Heart right ventricle (tissue), 16 donors: ENCODE measurements at places on chromosomes 11 and 22. TPM values are rescaled to one million over a fixed set of nuclear protein-coding genes. Genes with fewer than 3 reads are reported as not detected.

DNA sequence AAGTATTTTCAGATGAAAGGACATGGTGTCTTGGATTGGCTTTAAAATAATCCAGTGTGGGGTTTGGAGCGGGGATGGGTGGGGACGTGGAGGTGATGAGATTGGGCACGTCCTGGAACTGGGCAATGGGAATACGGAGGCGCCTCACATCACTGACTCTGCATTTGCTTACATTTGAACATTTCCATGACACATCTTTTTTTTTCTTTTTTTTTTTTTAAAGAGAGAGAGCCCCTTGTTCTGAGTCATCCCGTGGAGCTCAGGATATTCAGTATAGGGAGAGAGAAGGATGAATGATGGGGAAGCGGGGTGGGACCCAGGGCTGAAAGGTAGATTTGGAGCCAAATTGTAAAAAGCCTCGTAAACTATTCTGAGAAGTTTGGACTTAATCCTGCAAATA lies 142.7 kb downstream of the FBXO7 start:
- no peak for DNase-seq

DNA sequence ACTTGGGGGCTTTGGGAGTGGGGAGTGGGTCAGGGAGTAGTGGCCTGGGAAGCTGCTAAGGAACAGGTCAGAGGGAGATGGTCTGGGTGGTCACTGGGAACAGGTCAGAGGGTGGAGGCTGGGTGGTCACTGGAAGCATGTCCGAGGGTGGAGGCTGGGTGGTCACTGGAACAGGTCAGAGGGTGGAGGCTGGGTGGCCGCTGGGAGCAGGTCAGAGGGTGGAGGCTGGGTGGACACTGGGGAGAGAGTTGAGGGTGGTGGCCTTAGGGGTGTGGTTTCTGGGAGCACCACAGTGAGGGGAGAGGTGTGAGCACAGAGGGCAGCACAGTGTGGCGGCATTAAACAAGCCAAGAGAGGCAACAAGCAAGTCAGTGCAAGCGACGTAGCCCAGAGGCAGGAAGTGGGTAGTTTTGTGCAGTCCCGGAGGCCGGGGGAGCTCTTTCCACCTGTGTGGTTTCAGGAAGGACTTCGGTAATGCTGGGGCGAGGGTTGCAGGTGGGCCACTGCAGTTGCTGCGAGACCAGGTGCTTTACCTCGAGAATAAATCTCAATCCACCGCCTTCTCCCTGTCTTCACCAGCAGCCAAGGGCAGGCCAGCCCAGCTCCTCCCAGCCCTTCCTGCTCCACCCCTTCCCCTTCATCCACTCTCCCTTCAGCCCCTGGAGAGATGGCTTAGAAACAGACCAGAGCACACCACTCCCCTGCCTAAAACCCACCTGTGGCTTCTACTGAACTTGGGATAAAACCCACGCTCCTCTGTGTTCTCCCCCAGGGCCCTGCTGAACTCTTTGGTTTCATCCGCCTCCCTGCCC lies 3.2 kb upstream of the CACNA1I start:
- DNase-seq: no peak

DNA sequence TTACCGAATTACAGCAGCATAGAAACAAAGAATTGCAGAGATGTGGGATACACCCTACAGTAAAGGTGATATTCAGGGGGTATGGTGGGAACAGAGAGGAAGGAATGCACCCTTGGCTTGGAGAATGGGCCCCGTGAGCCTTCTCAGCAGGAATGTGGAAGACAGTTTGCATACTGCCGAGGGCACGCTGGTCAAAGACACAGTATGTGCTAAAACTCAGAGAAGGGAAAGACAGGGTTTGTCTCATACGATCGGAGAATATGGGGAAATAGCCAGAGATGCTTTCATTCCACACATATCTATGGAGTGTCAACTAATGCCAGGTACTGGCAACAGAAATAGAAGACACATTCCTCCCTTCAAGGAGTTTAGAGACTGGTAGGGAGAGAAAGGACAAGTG lies 36.9 kb downstream of the UBASH3B start:
- DNase-seq: no peak

GRCh38 chr22:36928196-36928595 lies 14.8 kb downstream of the CSF2RB start:
- DNase-seq: no peak

DNA sequence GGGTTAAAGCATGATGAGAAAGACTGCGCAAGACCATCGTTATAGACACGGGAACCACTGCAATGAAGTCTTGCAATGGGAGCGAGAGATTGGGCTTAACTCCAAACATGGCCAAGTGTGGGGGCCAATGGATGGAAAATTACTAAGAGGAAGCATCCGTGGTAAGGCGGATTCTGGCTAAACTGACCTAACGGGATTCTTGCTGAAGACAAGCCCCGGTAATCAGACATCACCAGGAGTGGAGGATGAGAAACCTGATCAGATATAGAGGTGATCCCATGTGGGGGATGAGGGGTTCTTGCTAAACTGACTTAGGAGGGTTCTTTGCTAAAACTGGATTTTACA lies 5.8 kb upstream of the SYNGR1 start:
- no peak for DNase-seq

- DNase-seq: no peak
Observed at GRCh38 chr11:108620958-108621772, 27.6 kb upstream of the EXPH5 start.

GRCh38 chr11:35886759-35887158 lies 57.1 kb upstream of the LDLRAD3 start:
- DNase-seq: no peak

The ETS1 gene
- total RNA-seq: 65.2 TPM

The MRPL23 gene
- 46.0 TPM for total RNA-seq

The SLC17A6 gene
- total RNA-seq: not detected

DNA sequence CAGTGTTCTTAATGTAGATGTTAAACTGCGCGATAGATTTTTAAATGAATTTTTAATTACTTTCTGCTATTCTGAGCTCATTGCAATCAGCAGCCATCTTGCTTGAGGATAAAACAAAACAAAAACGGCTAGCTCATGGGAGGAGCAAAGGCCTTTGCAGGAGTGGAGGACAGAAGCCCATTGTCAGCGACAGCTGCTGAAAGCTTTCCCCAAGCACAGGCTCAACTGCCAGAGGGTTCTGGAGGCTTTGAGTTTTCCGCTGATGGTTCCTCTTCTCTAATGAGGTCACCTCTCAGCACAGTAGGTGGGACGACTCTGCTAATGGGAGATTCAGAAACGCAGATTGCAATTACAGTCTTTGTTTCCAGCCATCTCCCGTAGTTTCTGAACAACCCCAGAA lies 167.1 kb upstream of the TTC12 start:
- no peak for DNase-seq

The STT3A gene
- 67.6 TPM for total RNA-seq

The ADSL gene
- 65.5 TPM for total RNA-seq

GRCh38 chr22:42680648-42681047 lies 31.5 kb upstream of the CYB5R3 start:
- DNase-seq: no peak

- no peak for DNase-seq
Observed at GRCh38 chr11:85109141-85109540, 518.0 kb downstream of the DLG2 start.

GRCh38 chr22:42154293-42155052 lies 23.9 kb upstream of the CYP2D6 start:
- no peak for DNase-seq

DNA sequence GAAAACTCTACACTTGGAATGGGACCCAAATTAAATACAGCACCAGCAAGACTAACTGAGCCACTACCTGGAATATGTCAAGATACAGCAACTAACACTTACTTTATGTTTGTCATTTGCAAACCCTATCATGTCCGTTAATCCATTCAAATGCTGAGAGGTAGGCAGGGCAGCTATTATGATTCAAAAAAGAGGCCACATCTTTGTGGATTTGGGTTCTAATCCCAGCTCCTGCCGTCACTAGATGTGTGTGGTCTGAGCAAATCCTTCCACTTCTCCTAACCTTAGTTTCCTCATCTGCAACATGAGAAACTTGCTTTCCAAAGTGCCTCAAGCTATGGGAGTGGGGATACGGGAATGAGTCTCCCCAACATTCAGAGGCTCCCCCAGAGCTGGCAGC lies 24.2 kb downstream of the FLI1 start:
- no peak for DNase-seq

DNA sequence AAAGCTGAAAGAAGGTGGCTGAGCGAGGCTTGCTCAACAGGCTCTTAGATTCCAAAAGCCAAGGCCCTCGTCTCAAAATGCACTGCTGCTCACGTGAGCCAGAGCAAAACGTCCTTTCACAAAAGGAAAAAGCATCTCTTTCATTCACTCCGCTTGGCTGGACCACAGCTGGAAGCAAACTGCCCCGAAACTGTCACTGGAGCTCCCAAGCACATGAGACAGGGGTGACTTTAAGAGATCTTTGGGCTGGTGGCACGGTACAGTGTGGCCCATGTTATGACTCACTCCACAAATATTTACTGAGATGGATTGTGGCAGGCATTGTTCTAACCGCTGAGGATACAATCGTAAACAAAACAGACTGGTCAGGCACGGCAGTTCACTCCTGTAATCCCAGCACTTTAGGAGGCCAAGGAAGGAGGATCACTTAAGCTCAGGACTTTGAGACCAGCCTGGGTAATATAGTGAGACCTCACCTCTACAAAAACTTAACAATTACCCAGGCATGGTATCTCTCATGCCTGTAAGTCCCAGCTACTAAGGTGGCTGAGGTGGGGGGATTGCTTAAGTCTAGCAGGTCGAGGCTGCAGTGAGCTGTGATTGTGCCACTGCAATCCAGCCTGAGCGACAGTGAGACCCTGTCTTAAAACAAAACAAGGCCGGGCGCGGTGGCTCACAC lies 3.6 kb downstream of the PLA2G6 start:
- DNase-seq: no peak
